ENCODE measurements at places on chromosomes 1 and 21.

DNA sequence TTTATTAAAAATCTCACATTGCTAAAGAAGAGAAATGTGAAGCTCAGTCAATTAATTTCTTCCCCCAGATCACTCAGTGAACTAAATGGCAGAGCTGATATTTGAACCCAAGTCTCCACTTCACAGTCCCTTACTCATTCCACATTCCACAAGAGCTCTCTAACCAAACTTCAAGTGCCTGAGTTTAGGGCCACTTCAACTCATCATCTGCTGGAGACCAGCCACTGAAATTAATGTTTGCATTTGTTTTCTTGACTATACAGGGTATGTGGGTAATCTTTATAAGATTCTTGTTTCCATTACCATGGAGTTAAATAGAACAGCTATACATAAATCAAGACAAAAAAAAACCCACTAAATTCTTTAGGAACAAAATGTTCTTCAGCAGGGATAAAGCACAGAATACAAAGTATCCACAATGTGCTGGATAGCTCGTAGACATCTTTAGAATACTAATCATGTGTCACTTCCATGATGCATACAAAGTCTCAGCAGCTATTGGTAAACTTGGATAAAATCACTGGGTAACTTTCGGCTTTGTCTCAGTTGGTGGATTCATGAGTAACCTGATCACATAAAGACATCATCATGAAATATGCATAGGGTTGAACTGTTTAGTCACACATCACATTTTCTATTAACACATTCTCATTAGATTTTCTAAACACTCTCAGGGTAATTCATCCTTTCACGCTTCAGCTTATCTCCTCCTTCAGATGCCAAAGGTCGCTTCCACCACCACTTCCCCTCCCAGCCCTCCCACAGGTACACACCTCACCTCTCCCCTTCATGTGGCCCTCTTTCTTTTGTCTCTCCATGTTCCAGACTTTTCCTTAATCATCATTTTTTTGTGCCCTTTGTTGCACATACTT, 89.8 kb downstream of the LRRC53 start:
- DNase-seq, result no peak

GRCh38 chr21:41894511-41894910, 15.4 kb upstream of the PRDM15 start:
- no peak for DNase-seq

- no peak for DNase-seq
Observed at GRCh38 chr1:43293176-43293575, 7.6 kb upstream of the TIE1 start.

DNA sequence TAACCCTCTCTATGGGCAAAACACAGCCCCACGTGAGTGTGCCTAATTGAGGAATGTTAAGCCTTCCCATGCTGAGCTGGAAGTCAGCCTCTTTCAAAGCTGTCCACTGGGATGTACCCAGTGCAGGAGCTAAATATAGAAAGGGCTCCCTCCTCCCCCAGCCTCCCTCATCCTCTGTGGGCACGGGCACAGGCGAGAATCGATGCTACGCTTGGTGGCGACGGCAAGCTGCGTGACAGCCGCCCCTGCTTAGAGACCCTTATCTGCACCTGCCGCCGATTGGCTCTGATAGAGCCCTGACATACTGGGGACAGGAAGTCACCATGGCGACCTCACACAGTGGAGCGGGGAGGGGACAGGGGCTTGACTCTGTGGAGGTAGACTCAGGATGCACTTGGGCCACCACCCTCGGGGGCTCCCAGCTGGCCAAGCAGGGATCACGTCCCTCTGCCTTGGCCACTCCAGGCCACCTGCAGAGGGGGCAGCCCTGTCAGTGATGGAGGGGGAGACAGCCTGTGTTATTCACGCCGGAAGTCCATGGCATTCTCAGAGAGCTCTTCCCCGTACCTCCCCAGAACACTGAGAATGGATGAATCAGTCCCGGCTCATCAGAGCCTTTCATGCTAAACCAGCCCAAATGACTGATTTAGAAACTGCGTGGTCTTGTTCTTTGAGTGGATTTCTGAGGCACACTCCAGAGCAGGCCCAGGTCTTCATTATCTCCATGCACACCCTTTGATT, 84.8 kb downstream of the KCND3 start:
- DNase-seq, result no peak

DNA sequence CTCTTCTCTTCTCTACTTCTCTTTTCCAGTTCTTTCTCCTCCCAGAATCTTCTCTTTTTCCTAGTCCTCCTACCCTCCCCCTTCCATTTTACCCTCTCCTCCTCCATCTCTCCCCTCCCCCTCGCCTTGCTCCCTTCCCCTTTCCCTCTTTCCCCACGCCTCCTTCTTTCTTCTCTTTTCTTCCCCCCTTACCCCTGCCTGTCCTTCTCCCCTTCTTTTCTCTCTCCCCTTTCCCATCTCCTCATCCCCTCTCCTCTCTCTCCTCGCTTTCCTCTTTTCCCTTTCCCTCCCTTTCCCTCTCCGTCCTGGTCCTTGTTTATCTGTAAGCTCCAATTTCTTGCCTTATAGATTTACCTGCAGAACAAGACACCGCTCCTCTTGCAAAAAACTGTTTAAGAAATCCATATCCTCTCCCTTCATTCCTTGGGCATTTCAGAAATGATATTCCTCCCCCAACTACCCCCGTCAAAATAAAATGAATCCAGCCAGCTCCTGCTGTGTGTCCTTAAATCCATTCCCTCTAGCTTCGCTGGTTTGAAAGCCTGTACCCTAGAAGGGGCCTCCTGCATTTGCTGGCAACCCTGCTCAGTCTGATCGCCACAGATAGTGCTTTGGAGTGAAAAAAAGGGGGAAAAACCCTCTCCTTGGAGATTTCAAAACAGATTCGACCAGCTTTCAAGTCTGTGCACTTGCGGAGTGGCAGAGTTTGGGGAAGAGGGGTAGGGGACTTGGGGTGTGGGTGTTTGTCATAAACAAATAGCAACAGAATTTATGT, 89.4 kb downstream of the PAPPA2 start:
- no peak for DNase-seq

- DNase-seq, result no peak
Observed at GRCh38 chr1:32487182-32487581, 22.3 kb downstream of the ZBTB8B start.

DNA sequence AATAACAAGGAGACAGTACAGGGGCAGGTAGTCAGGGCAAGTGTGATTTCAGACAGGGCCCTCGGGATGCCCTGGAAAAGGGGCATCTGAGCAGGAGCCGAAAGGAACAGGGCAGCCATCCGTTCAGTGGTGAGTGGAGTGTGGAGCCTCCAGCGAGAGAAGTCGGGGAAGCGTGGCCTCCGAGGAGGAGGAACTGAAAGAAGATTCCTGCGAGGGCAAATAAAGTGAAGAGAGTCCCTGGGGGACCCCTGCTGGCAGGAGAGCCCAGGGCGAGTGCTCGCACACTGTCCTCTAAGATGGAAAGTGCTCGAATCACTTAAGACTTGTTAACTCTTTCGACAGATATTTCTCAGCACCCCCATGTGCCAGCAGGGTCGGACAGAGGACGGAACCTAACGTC, 3.5 kb upstream of the UTS2 start:
- DNase-seq, result no peak

- DNase-seq, result no peak
Observed at GRCh38 chr21:17537299-17537698, 24.5 kb downstream of the CXADR start.

DNA sequence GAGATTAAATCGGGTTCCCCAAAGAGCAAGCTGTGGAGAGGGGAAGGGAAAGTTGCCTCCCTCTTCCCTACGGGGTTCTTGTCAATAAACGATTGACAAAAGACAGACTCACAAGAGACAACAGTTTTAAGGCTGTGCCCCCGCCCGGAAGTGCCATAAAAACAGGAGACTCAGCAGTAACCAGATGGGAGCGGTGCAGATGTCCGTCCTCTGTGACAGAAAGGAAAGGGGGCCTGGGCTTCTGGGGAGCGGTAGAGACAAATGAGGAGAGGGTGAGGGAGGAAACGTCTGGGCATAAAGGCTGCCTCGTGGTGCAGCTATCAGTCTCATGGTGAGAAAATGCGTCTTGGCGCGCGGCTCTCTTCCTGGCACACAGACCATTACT, 5.9 kb downstream of the TP73 start:
- DNase-seq, result no peak

- no peak for DNase-seq
Observed at GRCh38 chr1:193558491-193559028, 372.1 kb upstream of the B3GALT2 start.

DNA sequence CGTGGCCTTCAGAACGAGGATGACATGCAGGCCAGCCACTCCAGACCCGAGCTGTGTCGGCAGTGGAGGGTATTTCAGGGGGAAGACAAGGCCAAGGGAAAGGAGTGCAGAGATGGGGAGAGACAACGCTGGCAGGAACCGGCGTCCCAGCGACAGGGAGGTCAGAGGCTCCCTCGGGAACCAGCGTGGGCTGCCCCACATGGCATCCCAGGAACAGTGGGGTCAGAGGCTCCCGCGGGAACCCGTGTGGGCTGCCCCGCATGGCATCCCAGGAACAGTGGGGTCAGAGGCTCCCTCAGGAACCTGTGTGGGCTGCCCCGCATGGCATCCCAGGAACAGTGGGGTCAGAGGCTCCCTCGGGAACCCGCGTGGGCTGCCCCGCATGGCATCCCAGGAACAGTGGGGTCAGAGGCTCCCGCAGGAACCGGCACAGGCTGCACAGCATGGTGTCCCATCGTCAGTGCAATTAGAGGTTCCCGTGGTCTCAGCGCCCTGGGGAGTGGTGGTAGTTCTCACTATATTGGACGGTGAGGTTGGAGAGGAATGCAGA, 43.0 kb downstream of the SLC19A1 start:
- no peak for DNase-seq

DNA sequence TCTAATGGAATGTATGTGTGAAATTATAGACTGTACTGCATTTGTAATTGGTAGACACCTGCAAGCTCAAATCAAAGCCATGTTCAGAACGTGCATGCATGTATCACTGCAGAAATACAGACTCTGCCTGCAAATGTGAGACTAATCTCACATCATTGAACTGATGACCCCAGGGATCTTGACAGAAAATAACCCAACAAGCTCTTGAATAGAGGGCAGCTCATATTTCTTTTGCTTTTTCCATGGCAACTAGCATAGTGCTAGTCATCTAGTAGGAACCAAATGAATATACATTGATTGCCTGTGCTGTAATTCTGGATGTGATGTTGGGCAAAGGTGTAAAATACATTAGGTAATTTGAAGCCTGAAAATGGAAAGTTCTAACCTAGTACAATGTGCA, 62.4 kb downstream of the PTPRC start:
- no peak for DNase-seq

- no peak for DNase-seq
Observed at GRCh38 chr1:19089524-19089923, 120.5 kb downstream of the UBR4 start.

DNA sequence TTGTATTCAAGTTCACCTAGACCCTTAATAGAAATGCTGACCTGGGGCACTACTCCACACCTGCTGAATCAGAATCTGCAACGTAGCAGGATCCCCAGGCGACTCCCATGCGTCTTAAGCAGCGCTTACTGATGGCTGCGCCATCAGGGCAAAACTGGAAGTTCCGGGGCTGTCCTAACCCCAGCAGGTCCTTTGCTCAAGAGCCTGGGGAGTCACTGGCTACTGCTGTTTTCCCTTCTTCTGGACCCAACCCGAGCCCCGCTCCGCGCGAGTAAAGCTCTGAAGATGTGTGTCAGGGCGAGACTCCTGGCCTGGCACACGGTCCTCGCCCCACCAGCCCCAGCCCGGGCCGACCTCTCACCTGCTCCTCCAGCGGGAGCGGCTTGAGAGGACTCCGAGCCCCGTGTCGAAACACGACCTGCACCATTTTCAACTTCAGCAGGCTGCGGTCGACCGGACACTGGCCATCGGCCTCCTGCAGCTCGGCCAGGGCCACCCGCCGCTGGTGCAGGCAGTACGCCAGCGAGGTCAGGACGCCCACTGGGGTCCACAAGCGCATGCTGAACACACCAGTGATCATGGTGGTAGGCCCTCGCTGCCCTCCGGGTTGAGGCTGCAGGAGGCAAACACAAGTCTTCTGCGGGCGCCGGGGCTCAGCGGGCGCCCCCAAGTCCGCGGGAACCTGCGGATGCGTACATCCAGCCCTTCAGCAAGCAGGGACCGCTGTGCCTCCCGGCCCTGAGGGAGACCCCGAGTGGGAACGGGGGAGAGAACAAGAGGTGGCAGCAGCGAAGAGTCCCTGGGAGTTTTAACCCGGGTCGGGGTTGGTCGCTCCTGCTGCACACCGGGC, 630 bp downstream of the ACP6 start:
- no peak for DNase-seq

DNA sequence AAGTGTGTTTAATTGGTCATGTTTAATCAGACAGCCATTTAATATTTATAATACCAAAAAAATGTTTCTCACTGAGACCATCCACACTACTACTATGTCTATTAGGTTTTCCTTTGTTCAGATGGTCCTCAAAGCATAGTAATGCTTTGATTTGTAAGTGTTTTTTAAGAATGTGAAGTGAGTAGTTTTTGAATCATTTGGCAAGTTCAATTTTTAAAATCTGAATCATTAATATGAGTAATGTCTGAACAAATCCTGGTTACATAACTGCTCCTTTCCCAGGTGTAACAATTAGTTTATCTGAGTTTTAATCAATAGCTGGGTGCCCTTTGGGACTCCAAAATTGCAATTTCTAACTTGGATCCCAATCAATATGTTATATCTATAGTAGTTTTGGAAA, 23.5 kb upstream of the RPL5 start:
- no peak for DNase-seq

DNA sequence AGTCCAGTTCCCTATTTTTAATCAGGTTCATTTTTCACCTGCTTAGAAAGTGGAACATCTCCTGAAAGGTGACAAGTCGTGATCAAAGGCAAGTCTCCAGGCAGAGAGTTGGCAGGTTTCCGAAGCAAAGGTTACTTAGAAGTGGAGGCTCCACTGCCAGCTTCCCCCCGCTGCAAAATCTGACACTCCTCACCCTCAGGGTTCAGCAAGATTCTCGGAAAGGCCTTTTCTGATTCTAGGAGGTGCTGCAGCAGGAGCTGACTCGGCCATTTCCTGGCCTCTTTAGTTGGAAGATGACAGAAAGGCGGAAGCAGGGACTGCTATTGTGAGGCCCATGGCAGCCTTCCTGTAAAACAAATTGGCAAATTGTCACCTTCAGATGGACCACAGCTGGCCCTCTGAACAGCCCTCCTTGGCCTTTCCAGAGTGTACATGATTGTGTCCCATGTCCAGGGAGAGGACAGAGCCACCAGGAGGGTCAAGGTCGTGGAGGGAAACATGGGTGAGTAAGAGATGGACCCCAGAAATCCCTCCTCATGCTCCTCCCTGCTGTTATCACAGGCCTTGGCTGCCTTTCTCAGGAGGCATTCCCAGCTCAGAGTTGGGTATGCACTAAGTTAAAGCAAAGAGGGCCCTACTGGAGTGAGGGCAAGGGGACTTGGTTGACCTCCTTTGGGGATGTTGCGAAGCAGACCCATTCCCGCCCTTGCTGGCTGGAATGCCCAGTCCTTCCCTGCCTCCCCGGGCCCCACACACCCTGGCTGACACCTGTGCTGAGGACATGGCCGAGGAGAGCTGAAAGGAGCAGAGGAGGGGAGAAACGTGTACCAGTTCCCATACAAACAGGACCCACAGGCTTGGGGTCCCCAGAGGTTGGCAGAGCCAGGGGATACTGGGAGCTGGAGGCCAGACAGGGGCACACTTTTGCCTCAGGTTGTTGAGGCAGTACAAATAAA, 115.5 kb upstream of the IRF2BP2 start:
- DNase-seq, result no peak

Measured in AG09309 (cell line).